A549 treated with AZD2906 at 1 μM for 4 hours (cell line): ENCODE measurements at places on chromosomes 2 and 18. TPM values are rescaled to one million over a fixed set of nuclear protein-coding genes. Genes with fewer than 3 reads are reported as not detected.

The ADRA2B gene
- 0.14 to 0.18 TPM (median 0.14 TPM) in 5 replicates for total RNA-seq

The IL36G gene
- total RNA-seq = not detected in 5 replicates

The IL1RN gene
- total RNA-seq = 0.16 to 0.37 TPM (median 0.33 TPM) in 5 replicates

The TMEM37 gene
- total RNA-seq = 2.1 to 2.8 TPM (median 2.6 TPM) in 5 replicates

The CRIM1 gene
- total RNA-seq = 127 to 174 TPM (median 164 TPM) in 5 replicates
